ENCODE measurements at places on chromosomes 16 and 17.

- DNase-seq: no peak
Observed at GRCh38 chr16:554640-555365, 5.4 kb upstream of the PRR35 start.

GRCh38 chr17:16282522-16282921, 65.5 kb downstream of the PIGL start:
- peak; percentile 85 for DNase-seq

- DNase-seq: no peak
Observed at GRCh38 chr17:66755101-66755943, 79.6 kb upstream of the CACNG5 start.

- DNase-seq: no peak
Observed at GRCh38 chr17:75417054-75417580, 11.6 kb upstream of the GRB2 start.

DNA sequence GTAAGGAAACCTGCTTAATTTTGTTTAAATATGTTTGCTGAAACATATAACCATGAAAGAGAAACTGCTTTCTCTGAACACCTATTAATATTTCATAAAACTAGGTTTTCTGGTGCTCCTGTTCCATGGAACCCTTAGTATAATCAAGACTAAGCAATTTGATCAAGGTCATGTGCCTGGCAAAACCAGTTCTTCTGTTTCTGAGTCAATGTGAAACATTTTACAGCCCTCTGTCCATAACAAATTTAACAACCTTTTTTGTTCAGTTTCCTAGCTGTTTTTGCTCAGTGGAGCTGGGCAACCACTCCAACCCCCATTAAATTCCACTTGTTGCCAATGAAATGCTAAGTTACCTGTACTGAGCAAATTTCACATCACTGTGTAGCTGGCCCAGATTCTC, 344.0 kb downstream of the CA10 start:
- no peak for DNase-seq

GRCh38 chr16:7548796-7549318, 216.2 kb downstream of the RBFOX1 start:
- no peak for DNase-seq

DNA sequence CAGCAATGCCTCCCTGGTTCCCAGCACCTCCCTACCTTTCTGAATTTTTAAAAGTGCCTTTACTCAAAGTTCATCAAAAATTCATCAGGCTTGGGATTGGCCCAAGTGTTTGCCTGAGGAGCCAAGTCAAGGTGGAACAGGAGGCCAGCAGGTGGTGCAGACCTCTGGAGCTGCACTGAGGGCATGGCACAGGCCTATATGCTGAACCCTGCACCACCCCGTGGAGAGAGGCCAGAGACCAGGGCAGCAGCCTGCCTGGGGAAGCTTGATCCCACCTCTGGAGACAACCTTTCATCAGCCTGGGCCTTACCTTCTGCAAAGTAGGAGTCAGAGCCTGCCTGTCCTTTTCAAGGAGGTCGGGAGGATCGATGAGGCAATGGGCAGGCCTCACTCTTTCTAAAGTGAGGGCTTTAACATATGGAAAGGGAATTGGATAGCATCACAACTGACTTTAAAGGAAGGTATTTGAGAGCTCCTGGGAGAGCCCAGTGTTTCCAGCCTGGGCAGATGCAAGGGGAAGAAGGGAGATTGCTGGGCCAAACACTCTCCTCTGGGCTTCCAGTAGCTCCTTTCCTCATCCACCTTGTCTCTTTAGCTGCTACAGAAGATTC, 31.8 kb upstream of the TMEM132E start:
- DNase-seq: no peak

DNA sequence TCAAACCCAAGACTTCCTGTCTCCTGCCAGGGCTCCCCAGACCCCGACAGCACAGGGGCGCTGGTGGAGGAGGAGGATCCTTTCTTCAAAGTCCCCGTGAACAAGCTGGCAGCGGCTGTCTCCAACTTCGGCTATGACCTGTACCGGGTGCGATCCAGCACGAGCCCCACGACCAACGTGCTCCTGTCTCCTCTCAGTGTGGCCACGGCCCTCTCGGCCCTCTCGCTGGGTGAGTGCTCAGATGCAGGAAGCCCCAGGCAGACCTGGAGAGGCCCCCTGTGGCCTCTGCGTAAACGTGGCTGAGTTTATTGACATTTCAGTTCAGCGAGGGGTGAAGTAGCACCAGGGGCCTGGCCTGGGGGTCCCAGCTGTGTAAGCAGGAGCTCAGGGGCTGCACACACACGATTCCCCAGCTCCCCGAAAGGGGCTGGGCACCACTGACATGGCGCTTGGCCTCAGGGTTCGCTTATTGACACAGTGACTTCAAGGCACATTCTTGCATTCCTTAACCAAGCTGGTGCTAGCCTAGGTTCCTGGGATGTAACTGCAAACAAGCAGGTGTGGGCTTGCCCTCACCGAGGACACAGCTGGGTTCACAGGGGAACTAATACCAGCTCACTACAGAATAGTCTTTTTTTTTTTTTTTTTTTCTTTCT, 8.1 kb downstream of the SERPINF1 start:
- no peak for DNase-seq

GRCh38 chr16:71893888-71894228, 1.5 kb upstream of the IST1 start:
- DNase-seq: no peak

DNA sequence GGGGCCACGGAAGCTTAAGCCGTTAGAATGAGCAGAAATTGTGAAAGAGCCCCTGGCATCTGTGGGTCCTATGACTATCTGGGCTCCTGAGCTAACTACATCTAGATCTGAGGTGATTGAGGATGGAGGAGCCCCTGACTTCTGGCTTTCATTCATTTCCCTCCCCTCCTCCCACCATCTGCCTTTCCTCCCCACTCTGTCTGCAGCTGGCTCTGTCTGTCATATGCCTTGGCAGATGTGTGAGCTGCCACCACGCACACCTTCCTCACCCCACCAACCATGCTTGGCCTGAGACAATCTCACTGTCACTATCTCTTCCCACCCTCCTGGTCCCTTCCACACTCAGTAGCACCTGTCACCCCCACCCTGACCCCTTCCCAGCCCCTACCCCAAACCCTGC, 5.1 kb downstream of the CD300E start:
- DNase-seq: no peak

DNA sequence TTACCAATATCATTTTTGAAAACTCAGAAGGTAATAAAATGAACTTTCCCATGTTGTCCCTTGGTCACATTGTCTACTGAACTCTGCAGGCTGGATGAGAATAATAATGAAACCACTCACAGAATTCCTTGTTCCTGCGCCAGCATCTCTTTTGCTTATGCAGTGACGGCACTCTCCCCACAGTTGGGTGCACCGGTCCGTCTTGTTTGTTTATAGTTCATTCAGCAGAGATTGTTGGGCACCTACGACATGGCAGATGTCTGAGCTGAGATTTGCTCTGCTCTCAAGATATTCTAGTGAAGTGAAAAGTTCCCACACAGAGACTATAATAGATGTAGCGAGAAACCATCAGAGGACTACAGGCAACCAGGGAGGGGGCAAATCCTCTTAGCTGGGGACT, 375.7 kb upstream of the CDH11 start:
- DNase-seq: no peak

GRCh38 chr16:50615891-50616290, 65.2 kb downstream of the SNX20 start:
- DNase-seq: no peak

- DNase-seq: no peak
Observed at GRCh38 chr17:70420861-70421445, 251.6 kb downstream of the KCNJ2 start.

DNA sequence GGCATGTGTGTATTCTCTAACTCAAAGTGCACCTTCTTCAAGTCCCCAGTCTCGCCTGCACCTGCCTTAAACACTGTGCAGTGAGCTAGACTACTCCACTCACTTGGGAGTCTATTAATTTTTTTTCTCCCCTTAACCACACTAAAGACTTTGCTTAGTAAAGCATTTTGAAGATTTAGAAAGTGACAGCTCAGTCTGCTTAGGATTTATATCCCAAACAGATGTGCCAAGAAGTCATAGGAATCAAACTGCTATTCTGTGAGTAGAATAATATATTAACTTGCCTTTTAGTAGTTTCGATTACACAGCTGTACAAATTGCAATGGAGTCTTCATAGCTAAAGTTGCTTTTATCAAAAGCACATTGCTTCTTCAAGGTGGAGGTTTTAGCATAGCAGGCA, 47.2 kb upstream of the MED13 start:
- no peak for DNase-seq
